ENCODE measurements at places on chromosomes 11 and 22. TPM values are rescaled to one million over a fixed set of nuclear protein-coding genes. Genes with fewer than 3 reads are reported as not detected.

LSP1 gene
- total RNA-seq: 128 TPM

PACS1 gene
- 119 TPM for total RNA-seq

KLHL35 gene
- 3.1 TPM for total RNA-seq

ZFP91 gene
- total RNA-seq: 57.1 TPM
